ENCODE measurements at places on chromosomes 6 and 20.
A peak's percentile ranks its signal among the peaks of the same experiment; 100 is the strongest.

- DNase-seq: no peak
Measured at GRCh38 chr20:24303393-24304170, 165.8 kb upstream of the SYNDIG1 start.

DNA sequence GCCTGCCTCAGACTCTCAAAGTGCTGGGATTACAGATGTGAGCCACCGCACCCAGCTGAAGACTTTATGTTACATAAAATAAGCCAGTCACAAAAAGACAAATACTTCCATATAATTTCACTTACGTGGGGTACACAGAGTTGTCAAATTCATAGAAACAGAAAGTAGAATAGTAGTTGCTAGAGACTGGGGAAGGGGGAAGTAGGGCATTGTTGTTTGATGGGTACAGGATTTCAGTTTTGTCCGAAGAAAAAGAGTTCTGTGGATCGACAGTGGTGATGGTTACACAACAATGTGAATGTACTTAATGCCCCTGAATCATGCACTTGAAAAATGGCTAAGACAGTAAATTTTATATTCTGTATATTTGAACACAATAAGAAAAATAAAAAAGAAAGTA, 41.6 kb upstream of the ANKEF1 start:
- no peak for DNase-seq

GRCh38 chr6:101663100-101663499, 269.6 kb downstream of the GRIK2 start:
- no peak for DNase-seq

GRCh38 chr6:117629119-117629660, 26.9 kb upstream of the GOPC start:
- DNase-seq: no peak

DNA sequence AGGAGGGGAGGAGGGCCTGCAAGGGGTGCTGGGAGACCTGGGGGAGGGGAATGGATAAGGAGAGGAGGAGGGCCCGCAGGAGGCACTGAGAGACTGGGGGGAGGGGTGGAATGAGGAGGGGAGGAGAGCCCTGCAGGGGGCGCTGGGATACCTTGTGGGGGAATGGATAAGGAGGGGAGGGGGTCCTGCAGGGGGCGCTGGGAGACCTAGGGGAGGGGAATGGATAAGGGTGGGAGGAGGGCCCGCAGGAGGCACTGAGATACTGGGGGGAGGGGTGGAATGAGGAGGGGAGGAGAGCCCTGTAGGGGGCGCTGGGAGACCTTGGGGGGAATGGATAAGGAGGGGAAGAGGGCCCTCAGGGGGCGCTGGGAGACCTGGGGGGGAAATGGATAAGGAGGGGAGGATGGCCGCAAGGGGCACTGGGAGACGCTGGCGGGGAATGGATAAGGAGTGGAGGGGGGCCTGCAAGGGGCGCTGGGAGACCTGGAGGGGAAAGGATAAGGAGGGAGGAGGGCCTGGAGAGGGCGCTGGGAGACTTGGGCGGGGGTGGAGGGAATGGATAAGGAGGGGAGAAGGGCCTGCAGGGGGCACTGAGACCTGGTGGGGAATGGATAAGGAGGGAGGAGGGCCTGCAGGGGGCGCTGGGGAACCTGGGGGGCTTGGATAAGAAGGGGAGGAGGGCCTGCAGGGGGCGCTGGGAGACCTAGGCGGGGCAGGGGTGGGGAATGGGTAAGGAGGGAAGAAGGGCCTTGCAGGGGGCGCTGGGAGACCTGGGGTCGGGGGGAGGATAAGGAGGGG, 1.3 kb upstream of the CTCFL start:
- no peak for DNase-seq

DNA sequence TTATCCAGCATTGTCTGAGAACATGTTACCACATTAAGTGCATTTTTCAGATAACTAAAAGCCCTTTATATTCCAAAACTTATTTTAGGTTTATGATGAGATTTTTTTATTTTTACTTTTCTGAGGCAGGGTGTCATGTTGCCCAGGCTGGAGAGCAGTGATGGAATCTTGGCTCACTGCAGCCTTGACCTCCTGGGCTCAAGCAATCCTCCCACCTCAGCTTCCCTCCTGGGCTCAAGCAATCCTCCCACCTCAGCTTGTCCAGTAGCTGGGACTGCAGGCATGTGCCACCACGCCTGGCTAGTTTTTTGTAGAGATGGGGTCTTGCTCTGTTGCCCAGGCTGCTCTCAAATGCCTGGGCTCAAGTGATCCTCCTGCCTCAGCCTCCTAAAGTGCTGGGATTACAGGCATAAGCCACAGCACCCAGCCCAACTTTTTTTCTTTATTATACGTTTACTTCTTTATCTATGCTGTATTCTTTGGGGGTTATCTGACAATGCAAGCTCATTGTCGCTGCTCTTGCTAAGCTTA, 6.2 kb downstream of the DYNLT1 start:
- no peak for DNase-seq

- no peak for DNase-seq
Measured at GRCh38 chr6:139381216-139381865, 6.9 kb upstream of the CITED2 start.

DNA sequence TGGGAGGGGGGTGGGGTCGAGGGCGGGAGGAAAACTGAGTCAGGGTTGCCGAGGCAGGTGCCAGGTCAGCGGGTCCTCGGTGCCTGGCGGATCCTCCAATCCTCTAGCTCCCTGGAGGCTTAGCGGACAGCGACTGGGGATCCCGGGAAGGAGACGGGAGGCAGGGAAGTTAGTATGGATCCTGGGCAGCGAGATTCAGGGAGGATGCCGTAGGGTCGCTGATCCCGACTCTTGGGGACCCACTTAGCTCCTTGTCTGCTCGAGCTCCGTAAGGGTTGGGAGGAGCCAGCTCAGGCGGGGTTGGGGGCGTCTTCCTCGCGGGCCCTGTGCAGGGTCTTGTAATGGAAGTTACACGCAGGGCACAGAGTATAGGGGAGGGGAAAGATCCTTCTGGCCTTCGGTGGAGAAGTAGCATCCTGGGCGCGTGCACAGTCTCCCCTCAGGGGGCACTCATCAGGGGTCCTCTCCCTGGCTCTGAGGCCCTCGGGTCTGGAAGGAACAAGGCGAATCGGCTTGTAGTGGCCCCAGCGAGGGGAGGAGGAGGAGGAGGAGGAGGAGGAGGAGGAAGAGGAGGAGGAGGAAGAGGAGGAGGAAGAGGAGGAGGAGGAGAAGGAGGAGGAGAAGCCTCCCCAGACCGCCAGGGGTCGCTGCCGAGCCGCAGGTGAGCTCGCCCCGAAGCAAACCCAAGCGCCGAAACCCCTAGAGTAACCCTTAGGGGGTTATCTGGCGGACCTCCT, 6.4 kb upstream of the SLC12A5 start:
- DNase-seq: no peak

DNA sequence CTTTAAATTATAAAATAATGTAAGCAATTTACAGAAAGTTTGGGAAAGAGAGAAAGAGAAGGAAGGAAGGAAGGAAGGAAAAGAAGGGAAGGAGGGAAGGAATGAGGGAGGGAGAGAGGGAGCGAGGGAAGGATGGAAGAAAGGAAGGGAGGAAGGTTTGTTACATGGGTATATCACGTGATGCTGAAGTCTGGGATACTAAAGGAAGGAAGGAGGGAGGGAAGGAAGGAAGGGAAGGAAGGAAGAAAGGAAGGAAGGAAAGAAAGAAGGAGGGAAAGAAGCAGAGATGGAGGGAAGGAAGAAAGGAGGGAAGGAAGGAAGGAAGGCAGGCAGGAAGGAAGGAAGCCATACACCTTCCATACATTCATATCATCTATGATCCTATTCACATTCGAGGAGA, 48.9 kb upstream of the GCM1 start:
- no peak for DNase-seq

DNA sequence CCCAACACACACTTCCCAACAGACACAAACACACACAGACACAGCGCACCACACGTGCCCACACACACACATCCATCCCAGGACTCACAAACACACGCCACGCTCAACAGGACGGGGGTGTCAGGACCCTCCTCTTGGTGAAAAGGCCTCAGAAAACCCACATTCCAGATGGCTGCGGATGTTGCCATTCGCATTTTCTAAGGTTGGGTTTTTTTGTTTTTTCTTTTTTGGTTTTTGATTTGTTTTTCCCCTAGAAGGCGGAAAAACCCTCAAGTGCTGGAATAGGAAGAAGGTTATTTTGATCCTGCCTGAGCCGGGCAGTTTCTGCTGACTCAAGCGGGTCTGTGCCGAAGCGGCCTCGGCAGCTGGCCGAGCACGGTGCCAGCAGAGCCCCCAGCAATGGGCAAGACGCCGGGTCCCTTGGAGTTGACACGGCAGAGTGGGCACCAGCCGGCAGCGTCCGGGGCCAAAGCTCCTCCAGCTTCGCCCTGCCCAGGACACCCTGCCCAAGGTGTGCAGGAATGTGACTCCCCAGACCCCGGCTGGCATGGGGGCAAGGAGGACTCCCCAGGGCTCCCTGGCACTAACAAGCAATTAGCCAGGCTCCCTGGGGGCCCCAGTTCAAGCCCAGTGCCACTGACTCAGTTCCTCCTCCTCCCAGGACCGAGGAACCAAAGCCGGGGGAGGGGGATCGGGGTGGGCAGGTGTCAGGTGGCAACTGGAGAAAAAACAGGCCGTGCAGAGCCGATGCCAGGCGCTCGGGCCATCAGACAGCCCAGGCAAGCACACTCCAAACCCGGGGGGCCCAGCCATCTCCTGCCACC, 40.9 kb upstream of the ZBP1 start:
- no peak for DNase-seq

GRCh38 chr6:63783096-63783495, 147.5 kb downstream of the PHF3 start:
- no peak for DNase-seq

DNA sequence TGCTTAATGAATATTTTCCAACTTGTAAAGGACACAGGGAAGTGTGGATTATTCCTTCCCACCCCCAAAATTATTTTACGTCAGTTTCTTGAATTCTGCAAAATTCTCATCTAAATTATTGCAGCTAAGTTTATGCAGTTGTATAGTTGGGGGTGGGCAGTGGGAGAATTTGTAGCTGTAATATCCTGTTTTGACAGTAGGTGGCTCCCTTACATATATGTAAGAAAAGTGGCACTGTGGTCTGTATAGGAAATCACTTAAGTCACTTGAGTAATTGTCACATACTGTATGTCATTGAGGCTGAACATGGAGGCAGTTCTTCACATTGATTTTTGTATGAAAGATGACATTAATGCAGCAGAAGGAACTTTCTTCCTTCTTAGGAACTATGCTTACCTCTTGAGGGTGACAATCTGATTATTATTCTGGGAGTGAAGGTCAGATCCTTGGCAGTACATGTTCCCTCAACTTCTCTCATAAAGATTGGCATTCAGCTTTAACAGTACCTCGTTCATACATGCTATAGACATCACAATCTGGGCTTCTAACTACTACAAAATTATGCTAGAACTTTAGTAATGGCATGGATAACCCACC, 14.6 kb upstream of the CFAP206 start:
- peak; percentile 36 for DNase-seq

DNA sequence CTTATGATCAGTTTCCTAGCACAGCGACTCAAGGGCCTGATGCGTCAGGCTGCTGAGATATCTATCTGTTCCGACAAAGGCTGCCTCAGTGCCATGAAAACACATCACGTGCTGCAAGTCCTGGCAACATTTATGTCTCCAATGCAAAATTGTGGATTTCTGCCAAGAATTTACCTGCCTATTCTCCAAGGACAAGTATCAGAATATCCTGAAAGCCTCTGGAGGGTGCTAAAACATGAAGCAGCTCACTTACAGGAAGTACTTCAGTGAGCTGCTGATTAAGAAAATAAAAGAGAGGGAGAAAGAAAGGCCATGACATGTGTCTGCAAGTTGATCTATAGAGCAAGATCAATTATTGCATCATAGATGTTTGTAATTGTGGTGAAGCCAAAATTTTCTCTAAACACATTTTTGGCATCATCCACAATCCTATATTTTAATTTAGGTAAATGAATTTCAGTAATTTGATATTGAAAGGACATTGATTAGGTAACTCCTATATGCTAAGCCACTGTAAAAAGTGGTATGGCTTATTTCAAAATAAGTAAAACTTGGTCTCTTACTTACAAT, 25.8 kb upstream of the TPBG start:
- no peak for DNase-seq

DNA sequence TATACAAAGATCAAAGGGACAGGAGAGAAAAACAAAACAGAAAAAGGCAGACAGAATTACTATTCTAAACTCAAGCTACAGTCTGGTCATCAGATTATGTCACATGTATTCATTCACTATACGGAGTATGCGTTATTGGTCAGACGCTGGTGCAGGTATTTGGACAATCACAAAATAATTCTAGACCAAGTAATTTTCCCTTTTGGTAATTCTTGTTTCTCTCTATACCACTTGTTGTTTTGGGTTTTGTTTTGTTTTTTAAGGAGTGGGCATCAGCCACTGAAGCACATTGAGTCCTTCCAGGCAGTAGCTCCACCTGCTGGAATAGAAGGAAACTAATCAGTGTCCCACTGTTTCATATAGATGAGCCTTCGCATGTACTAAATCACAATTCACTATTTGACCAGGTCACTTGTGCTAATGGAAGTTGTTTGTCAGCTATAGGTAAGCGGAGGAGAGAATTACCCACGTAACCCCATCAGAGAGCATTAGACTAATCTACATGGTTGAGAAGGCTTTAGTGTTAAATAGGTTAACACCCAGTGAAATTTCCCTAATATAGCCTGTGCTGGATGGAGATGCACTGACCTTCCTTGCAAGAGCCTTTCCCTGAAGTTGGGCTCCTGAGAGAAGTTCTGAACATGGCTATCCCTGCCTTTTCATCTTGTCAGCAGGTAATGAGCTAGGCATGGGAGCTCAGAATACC, 77.9 kb downstream of the TNFAIP3 start:
- DNase-seq: peak; percentile 13

- no peak for DNase-seq
Measured at GRCh38 chr6:107819217-107819616, 4.9 kb downstream of the SCML4 start.

GRCh38 chr6:123564361-123564760, 72.4 kb downstream of the TRDN start:
- DNase-seq: no peak

DNA sequence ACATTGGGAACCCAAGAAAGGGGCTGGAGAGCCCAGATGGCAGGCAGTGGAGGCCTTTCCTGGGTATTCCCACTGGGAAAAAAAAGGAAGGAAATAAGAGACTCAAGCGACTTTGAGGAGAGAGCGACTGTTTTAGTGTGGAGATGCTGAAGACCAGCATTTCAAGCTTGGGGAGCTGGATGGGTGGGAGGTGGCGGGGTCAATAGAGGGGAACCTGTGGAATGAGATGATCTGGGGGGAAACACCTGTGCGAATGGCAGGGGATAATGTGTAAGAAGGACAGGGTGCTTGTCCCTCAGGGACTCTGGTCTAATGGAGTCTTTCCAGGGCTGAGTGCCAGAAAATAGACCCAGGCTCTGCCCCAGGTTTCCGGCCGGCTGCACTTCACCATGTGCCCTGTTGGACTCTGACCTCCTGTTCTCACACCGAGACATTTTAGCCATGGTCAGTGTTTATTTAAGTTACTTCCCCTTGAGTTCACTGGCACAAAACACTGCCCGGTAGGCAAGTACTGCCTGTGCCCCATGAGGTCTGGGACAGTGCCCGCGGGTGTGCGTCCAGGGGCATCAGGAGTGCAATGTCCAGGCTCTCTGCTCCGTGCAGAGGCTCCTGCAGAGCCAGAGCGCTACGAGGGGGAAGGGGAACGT, 50.4 kb upstream of the NKX2-2 start:
- no peak for DNase-seq

- DNase-seq: no peak
Measured at GRCh38 chr20:62066339-62066982, 780 bp upstream of the TAF4 start.

- no peak for DNase-seq
Measured at GRCh38 chr6:44260011-44260410, 2.7 kb upstream of the SLC35B2 start.

- no peak for DNase-seq
Measured at GRCh38 chr20:37505263-37506151, 15.5 kb upstream of the NNAT start.
